Activated CD8-positive, alpha-beta memory T cell treated with anti-CD3 and anti-CD28 coated beads, Interleukin-2, amount 50 U/mL, for 4 hours (primary cell): ENCODE measurements at places on chromosomes 3 and 15.

DNA sequence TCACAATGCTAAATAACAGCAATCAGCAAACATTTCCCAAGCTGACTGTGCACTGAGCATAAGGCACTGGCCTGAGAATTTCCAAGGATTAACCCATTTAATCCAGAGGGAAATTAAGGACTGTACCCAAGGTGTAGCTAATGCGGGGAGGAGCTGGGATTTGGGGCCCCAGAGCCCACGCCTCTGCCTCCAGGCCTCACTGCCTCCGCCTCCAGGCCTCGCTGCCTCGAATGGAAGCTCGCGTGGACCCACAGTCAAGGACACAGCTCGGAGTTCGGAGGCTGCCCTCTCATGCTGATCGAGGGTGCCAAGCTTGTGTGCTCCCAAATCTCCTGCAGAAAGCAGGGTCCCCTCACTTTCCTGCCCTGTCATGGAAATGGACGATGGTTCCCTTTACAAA is 76.5 kb upstream of the SNRPA1 start:
- no peak for DNase-seq

GRCh38 chr15:98266295-98266694 is 305.8 kb downstream of the ARRDC4 start:
- DNase-seq, result no peak

- no peak for DNase-seq
These were observed 68.3 kb upstream of the SETMAR start for GRCh38 chr3:4234889-4235288.

- no peak for DNase-seq
These were observed 108.4 kb downstream of the ALDH1A2 start for GRCh38 chr15:57957113-57957512.

GRCh38 chr15:85611361-85611760 is 183.4 kb downstream of the KLHL25 start:
- no peak for DNase-seq

GRCh38 chr3:35757991-35758757 is 118.8 kb downstream of the ARPP21 start:
- DNase-seq, result no peak

DNA sequence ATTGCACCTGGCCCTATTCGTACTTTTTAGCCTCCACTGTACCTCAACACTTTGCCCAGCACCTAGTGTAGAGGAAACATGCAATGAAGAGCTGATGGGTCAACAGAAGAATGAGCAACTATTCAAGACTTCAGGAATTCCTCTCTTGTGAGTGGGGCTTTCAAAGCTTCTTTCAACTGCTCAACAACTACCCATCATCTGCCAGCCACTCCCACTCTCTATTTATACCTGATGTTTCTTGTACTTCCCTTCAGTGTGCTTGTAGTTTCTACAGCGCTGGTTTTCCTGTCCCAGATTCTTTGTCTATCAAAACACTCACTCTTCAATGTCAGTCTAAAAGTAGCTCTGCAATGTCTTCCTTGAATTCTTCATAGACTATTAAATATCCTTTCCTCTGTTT is 168.3 kb upstream of the LPP start:
- no peak for DNase-seq

GRCh38 chr3:176861137-176861536 is 336.1 kb downstream of the TBL1XR1 start:
- no peak for DNase-seq

DNA sequence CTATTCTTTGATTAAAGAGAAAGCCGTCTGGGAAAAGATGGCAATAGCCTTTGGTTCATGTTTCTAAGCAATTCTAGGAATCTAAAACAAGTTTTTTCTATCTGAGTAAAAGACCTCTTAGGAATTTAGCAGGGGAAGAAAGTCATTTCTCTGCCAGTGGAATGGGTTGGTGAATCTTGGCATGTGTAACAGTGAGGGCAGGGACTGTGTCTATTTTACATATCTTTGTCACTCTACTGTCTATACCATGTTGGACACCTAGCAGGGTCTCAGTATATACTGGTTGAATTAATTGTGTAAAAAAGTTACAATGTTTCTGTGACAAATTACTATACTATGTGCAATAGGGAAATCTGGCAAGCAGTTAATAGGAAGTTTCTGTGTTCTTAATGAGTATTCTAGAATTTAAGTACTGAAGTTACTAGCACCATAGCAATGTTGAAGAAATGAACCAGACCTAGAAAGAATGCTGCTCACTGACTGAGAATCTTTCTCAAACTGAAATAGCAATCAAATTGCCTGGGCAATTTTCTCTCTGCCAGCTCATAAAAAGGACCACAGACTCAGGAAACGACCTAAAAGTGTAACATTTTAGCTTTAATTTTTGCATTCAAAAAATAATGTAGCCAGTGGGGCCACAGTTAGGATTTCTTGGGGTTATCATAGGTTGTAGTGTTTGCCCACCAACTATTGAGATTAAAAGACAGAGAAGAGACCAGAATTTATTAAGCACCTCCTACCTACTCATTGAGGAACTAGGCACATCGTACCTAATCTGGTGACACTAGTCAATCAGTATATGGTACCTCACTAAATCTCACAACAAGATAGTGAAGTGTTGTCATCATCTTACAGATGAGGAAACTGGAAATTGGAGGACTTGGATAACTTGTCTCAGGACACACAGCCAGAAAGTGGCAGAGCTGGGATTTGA is 56.2 kb upstream of the LEKR1 start:
- DNase-seq, result no peak

GRCh38 chr15:63070681-63071129 is 28.2 kb downstream of the TPM1 start:
- no peak for DNase-seq

- DNase-seq, result no peak
These were observed 104.9 kb upstream of the LRRFIP2 start for GRCh38 chr3:37279236-37279635.

DNA sequence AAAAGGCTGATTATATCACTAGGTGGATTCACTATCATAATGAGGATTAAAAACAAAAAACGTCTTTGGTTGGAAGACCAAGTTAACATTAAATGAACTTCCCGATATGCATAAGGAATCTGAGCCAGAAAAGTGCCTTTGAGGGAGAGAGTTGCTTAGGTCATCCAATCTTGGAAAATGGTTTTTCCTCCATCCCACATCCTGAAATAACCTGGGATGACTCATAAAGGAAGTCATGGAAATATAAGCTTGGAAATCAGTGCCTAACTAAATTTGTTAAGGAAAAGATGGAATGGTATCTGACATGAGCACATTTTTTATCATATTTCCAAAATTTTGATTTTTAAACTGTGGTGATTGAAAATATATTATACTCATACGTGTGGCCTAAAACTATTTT is 66.0 kb downstream of the KBTBD8 start:
- no peak for DNase-seq

DNA sequence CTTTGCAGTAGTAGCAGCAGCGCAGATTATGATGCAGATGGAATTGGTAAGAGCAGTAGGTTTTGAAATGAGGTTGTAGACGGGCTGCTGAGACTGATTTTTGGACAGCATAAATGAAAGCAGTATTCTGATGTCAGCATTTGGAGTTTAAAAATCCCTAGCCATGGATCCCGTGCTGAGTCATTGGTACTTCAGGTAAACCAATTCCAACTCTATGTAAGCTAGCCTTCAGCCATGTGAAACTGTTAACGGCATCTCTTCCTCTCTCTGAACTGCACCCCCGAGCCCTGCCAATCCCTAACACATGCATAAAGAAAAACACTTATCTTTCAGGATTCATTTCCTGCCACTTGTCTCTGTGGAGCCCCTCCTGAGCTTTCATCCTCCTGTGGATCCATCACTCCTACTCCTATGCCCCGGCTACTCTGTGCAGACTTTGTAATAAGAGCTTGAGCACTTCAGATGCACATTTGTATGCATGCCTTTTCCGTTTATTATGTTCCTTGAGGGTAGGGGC is 119.0 kb downstream of the AKAP13 start:
- DNase-seq, result no peak

- no peak for DNase-seq
These were observed 69.9 kb downstream of the OXNAD1 start for GRCh38 chr3:16334909-16335308.

DNA sequence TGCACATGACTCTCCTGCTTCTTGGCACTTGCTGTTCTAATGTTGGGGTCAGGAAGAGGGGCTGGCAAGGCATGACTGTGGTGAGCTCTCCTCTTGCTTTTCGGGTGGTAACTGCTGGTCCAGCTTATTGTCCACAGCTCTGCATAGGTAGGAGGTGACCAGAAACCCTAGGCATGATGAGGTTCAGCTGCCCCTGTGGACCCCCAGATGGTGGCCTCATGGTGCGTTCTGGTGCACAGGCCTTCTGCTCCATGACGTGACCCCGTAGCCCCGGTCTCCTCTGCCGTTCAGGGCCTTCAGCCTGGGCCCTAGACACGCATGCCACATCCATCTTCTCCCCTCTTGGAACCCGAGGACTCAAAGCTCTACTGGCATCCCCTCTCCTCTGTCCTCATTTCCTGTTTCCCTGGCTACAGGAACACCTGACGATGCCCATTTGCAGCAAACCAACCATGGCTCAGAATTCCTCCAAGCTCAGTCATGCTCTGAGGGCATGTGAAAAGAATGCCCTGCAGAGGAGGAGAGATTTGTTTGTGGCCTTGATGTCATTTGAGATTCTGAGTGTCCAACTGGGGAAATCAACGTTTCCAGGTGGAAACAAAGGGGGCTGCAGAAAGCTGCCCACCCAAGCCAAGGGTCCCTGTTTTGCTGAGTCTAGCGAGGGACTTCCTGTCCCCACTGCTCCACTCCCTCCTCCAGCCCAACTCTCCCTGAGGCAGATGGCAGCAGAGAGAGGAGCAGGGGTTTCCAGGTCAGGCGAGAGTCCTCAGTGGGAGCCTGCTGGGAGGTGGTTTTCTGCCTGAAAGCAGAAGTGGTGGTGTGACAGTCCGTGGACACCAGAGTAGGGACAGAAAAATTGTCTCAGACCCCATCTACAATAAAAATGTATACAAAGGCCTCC is 198.7 kb upstream of the LYSMD4 start:
- DNase-seq, result no peak

DNA sequence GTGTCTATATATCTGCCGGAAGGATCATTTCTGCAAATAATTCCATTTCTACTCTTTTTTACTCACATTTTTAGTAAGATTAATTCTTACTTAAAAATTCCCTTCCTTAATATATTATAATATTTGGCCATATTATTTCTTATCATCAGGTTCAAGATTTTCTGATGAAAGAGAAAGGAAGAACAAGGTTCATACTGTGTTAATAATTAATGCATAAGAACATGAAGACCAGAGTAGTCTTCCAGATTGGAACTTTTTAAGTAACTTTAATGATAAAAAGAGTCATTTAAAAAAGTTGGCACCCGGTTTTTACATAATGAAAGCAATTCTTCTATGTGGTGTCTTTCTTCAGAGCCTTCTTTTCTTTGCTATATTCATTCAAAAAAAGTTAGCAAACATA is 590 bp downstream of the ACKR4 start:
- DNase-seq, result no peak
